ENCODE measurements at places on chromosomes 2 and 18. TPM values are rescaled to one million over a fixed set of nuclear protein-coding genes. Genes with fewer than 3 reads are reported as not detected.

DNA sequence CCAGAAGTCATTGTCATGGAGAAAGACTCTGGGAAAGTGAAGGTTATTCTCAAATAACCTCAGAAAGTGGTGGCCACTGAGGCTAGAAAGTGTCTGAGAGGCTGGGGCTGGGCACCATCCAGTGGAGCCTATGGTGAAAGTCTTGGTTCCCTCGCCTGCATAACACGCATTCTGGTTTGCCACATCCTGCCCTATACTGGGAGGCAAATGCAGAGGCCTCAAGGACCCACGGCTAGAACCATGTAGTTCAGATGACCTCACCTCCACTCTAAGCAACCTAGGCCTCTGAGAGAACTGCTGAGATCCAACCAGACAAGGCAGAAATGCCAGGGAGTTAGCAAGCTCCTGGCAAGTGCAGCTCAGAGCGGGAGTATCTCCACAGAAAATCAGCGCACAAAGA lies 5.1 kb downstream of the ITGB6 start:
- DNase-seq = no peak

GRCh38 chr2:12587729-12588522 lies 128.8 kb upstream of the TRIB2 start:
- DNase-seq = no peak

- DNase-seq = no peak
These were observed 56.3 kb downstream of the DNAH7 start for GRCh38 chr2:196012314-196012713.

- no peak for DNase-seq
These were observed 52.2 kb upstream of the ACKR3 start for GRCh38 chr2:236517251-236518031.

The EIPR1 gene
- total RNA-seq = 30.3 TPM
